ENCODE measurements at places on chromosomes 1 and 21.

- no peak for DNase-seq
Observed at GRCh38 chr21:36008505-36008904, 51.8 kb downstream of the SETD4 start.

- no peak for DNase-seq
Observed at GRCh38 chr1:59282951-59283350, 13.9 kb upstream of the FGGY start.

- no peak for DNase-seq
Observed at GRCh38 chr1:13478692-13479091, 35.1 kb downstream of the LRRC38 start.

- no peak for DNase-seq
Observed at GRCh38 chr1:225770561-225771248, 6.9 kb upstream of the SRP9 start.

- no peak for DNase-seq
Observed at GRCh38 chr1:182783068-182783467, 6.5 kb upstream of the NPL start.

DNA sequence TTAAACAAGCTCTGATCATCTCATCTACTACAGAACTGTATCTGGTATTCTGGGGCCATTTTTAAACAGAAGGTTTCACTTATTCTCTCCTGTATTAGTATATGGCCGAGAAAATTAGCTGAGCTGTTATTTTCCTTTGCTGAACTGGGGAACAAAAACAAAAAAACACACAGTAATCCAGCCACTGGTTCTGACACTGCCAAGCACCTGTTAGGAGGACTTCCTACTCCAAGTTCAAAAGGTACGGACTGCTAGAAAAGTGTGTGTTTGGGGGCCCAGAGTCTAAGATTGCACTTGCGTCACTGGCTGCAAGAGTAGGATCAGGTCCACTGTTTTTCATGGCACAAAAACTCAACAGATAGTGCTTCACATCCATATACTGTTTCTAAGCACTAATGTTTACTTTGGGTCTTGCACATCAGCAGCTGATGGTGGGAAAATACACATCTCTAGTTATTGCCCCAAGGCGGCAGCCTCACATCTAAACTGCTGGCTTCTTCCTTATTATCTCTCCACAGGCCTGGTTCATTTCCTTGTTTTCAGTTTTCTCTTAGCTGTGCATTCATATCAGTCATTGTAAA is 226.1 kb downstream of the FGGY start:
- DNase-seq, result no peak

DNA sequence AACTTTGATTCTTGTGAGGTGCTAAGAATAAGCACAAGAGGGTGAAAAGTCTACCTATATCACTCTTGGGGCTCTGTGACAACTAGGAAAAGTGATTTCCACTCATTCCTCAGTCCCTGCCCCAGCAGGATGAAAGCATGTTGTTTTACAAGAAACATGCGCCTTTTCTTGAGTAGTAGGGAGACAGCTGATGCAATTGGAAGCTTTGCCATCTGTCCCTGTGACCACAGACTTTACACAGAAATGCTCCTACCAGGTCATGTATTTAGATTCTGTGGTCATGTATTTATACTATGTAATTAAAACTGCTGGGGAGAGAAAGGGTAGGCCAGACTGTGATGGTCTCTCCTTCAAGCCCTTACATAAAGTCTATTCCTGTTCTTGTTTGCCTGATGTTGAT is 445.5 kb downstream of the PTPRC start:
- no peak for DNase-seq
